ENCODE measurements at places on chromosomes 11 and 22.
A peak's percentile ranks its signal among the peaks of the same experiment; 100 is the strongest.

- DNase-seq: peak; percentile 47
These were observed 19.3 kb downstream of the TSSC4 start for GRCh38 chr11:2419638-2420501.

DNA sequence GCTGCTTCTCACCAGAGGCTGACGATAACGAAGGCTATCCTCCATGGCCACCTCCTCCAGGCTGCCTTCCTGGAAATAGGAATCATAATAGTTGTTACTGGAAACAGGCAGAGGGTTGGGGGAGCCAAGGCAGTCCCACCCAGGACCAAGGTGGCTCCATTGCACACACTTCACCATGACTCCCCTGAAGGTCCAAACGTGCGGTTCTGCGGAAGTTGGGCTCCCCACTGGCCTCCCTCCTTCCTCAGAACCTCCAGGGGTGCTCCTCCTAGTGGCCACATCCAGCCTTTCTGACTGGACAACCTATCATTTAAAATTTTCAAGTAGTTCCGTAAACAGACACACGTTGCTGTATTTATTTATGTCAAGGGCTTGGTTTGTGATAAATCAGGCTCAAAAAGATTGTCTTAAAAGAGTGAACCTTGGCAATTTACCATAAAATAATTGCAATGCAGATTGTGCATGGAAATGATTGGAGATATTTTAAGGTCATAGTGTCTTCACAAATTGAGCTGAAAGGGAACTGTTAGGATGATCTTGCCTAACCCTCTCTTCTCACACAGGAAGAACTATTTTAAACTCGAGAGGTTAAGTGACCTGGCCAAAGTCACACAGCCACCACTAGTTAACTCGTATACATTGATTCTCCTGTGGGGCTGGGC, 1.4 kb upstream of the TCN2 start:
- DNase-seq: peak; percentile 47

- no peak for DNase-seq
These were observed 17.2 kb upstream of the BSX start for GRCh38 chr11:122998727-122999366.

- DNase-seq: no peak
These were observed 67.3 kb upstream of the ADSL start for GRCh38 chr22:40279017-40279416.

DNA sequence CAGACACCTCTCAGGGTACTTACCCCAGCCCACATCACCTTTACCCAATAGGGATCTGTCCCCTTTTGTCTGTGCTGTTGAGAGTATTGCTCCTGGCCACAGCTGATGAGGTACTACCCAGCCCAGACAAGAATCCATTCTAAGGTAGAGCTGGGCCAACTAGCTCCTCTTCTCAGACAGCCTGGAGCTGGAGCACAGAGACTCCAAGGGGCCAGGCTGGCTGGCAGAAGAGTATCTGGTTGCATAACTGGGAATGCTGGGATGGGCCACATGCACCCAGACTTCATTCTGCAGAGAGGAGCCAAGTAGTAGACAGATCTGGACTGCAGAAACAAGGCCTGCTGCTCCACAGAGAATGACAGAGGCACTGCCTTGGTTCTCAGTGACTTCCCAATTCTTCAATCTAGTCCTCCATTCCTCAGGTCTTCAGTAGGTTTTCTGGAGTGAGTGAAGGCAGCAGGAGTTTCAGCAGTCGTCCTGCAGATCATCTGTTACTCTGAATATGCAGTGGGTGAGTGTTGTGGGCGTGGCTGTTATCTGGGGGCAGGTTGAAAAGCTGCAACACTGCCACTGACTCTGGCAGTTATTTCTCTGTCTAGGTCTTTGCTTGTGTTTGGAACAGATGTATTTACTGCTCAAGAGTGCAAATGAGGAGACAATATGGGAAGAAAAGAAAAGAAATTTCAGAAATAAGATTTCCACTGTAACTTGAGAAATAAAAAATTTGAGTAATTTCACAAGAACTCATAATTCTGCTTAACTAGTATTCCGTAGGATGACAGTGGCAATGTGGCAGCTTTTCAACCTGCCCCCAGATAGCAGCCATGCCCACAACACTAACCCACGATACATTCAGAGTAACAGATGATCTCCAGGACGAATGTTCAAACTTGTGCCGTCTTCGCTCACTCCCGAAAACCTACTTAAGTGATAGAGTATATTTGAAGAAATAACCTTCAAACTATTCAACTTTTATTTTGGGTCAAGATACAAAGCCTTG, 34.9 kb downstream of the MAPK1 start:
- no peak for DNase-seq

- no peak for DNase-seq
These were observed 5.0 kb upstream of the CCDC88B start for GRCh38 chr11:64334764-64335735.

DNA sequence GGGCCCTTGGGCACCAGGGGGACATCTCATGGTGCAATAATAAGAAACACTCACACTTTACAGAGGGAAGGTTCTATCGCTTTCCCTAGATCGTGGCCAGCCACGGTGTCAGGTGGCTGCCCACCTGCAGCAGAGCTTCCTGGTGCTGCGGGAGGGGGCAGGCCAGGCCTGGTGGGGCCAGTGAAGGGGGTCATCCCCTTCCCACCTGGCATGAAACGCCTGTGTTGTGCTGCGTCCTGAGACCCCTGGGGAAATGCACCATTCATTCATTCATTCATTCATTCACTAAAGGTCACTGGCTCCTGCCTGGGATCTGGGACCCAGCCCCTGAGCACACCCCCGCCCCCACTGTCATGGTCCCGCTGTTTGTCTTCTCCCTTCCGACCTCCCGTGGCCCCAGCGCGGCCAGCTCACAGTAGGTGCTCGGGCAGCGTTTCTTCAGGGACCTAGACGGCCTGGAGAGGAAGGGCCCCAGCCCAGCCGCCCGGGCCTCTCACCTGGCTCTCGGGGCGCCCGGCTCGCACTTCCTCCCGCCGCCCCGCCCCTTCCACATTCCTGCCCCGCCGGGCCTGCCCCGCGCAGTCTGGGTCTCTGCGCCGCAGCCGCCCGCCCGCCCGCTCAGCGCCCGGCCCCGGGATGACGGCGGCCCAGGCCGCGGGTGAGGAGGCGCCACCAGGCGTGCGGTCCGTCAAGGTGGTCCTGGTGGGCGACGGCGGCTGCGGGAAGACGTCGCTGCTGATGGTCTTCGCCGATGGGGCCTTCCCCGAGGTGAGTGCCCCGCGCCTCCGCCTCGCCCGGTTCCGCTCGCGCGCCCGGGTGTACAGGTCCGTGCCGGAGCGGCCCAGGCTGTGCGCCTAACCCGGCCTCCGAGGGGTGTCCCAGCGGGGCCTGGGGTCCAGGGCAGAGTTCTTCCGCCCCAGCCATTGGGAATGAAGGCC, at the start of gene RHOD:
Gene RHOD, plus strand, starts transcription at position 581 of the 938 bp plus-strand sequence. Its CDS starts 56 bp downstream, at position 637.
- DNase-seq: no peak

- DNase-seq: no peak
These were observed 19.2 kb upstream of the CSF2RB start for GRCh38 chr22:36894266-36894665.

- no peak for DNase-seq
These were observed 569 bp downstream of the POLA2 start for GRCh38 chr11:65262381-65262680.

DNA sequence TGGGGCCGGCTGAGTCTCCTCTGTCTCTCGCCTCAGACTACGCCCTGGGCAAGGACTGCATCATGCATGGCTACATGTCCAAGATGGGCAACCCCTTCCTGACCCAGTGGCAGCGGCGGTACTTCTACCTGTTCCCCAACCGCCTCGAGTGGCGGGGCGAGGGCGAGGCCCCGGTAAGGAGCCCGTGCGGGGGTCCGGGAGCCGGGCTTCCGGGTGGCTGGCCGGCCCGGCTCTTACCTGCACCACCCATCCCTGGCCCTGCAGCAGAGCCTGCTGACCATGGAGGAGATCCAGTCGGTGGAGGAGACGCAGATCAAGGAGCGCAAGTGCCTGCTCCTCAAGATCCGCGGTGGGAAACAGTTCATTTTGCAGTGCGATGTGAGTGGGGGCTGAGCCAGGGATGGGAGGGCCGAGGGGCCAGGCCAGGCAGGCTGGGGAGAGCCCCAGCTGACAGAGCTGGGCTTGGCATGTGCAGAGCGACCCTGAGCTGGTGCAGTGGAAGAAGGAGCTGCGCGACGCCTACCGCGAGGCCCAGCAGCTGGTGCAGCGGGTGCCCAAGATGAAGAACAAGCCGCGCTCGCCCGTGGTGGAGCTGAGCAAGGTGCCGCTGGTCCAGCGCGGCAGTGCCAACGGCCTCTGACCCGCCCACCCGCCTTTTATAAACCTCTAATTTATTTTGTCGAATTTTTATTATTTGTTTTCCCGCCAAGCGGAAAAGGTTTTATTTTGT, 4.1 kb upstream of the ANKRD13D start:
- DNase-seq: no peak

- no peak for DNase-seq
These were observed 18.1 kb upstream of the MYH9 start for GRCh38 chr22:36405671-36406538.

DNA sequence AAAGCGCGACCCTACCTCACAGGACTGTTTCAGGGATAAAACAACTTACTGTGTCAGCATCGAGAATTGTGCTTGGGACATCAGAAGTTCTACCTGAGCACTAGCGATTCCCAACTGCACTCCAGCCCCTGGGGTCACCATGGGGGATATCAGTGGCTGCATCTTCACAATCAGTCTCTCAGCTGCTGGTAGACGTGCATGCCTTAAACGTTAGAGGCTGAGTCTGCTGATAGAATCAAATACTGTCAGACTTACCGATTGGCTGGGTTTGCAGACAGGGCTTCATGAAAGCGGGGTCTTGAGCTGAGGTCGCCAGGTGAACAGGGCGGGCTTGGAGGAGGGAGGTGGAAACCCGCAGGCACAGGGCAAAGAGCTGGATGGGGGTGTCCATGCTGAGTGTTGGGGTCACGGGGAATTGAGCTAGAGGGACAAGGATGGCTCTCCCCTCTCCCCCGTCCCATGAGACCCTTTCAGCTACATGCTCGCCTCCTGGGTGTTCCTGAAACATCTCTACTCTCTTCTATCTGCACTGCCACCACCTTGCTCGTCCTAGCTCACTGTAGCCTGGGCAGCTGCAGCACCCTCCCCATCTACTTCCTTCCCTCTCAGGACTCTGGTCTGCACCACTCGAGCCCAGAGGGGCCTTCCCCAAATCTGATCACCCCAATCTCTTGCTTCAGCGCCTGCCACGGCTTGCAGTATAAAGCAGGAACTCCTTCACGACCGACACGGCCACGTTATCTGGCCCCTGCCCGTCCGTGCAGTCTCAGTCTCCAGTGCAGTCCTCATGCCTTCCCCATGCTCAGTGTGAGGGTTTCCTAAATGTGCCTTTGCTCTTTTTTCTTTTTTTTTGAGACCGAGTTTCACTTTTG, 43.5 kb downstream of the ST14 start:
- DNase-seq: no peak

DNA sequence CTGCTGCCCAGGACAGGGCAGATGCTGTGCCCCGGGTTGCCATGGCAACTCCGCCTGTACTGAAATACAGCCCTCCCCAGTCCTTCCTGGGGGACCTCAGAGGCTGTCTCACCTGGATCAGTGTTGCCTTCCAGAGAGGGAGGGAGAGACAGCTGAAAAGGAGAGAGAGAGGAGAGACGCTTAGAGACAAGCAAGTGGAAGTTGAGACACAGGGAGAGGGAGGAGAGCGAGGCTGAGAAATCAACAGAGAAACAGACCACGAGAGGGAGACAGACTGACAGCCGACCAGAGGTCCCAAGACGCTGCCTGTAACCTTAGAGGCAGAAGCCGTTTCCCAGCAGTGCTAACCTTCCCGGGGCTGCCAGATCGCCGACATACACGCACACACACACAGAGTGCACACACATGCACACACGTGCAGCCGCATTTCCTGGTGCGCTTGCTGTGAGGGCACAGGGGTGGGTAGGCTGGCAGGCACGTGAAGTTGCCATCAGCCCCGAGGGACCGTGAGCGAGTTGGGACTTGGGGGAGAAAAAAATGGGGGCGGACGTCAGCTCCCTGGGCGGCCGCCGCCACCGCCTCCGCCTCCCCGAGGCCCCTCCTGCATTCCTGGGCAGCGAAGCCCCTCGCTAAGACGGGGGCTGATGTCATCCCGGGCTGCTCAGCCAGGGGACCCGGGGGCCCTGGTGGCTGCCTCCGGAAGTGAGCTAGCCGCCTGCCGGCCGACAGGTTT, 88.6 kb upstream of the CRYBB3 start:
- peak; percentile 22 for DNase-seq

DNA sequence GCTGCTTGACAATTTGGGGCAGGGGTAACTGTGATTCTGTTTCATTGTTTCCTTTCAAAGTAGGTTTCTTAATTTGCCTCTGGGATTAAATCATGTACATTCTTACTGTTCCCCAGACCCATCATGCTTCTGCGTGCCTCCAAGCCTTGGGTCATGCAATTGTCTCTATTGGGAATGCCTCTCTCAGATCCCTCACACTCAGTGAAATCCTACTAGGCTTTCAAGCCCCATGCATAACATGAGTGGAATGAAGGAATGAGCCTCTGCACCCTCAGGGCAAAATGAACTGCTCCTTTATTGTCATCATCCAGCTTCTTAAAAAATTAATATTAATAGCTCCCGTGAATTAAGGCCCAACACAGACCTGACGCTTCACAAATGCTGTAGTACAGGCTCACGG, 381.7 kb downstream of the TENM4 start:
- no peak for DNase-seq

GRCh38 chr22:35352214-35353111, 28.4 kb upstream of the HMOX1 start:
- peak; percentile 52 for DNase-seq

GRCh38 chr11:120216426-120217102, 5.7 kb downstream of the OAF start:
- no peak for DNase-seq

DNA sequence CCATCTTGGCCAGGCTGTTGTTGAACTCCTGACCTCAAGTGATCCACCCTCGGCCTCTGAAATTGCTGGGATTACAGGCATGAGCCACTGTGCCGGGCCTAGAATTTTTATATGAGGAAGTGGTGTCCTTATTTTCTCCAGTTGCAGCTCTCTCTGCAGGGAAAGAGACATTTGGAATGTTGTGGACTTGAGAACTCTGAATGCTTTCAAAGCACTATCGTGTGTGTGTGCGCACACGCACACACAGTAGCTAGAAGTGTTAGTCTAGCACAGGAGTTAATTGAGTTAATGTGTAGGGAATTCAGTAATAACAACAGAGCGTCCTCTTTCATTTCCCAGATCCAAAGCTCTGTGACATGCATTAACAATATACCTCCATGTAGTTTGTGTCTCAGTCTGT, 164.0 kb upstream of the RASSF10 start:
- no peak for DNase-seq
